ENCODE measurements at places on chromosomes 2 and 18.

GRCh38 chr2:175854129-175854528 lies 147.9 kb downstream of the LNPK start:
- no peak for DNase-seq

DNA sequence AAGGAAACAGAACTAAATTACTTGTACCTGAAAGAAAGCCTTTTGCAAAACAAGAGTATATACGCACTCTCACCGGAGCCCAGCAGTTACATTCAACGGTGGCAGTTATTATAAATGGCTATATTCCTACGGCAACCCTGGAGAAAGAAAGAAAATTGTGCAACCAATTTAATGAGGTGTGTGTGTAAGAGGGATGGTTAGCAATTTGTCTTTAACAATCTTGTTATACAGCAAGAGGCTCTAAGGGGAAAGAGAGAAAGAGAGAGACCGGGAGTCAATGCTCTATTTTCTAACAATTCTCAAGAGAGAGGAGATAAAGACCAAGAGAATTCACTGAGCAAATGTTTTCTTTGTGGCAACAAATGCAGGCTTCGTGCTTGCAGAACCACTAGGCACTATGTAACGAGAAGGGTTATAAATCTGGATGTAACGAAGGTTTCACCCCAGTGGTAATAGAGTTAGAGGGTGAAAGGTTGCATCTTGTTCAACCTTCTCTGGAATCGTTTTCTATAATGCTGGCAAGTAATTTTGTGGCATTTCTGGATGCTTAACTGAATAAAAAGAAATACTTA lies 359.1 kb upstream of the SPRED2 start:
- DNase-seq = no peak

DNA sequence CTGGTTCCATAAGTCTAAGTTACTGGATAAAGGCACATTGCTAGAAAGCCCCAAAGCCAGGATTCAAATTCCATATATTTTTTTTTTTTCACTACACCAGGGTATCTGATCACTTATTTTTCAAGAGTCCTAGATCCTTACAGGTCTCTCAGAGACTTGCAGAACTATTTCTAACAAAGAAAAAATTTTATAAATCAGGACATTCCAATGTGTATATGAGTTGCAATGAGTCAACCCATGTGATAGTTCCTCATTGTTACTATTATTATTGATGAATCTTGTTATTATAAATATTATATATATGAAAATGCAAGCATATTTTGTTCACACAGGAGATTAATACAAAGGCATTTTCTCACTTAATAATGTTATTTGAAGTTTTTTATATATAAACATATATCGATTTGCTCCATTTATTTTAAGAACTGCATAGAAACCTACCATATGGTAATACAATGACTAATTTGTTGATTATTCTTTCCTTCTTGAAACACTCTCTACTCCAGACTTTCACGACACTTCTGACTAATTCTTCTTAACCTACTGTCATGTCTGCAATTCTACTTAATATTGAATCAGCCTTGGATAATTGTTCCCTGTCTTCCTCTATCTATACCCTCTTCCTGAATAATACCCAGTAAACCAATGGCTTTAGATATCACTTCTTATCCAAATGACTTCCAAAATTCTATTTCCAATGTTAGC lies 968.4 kb upstream of the NRXN1 start:
- DNase-seq = no peak

DNA sequence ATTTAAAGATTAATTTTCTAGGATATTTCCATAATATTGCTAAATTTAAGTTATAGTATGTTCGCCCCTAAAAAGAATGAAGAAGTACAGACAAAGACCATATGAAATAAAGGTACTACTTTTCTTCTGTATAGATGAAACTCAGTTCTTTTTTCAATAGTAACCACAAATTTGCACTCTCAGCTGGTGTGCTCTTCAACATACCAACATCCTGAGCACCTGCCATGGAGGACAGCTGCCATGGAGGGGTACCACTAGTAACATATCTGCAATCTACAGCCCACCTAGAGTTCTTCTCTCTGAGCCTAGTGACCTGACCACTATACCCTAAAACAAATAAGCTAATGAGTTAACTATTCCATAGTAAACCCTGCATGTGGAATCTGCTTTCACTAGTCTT lies 36.8 kb upstream of the ERCC3 start:
- DNase-seq = no peak

DNA sequence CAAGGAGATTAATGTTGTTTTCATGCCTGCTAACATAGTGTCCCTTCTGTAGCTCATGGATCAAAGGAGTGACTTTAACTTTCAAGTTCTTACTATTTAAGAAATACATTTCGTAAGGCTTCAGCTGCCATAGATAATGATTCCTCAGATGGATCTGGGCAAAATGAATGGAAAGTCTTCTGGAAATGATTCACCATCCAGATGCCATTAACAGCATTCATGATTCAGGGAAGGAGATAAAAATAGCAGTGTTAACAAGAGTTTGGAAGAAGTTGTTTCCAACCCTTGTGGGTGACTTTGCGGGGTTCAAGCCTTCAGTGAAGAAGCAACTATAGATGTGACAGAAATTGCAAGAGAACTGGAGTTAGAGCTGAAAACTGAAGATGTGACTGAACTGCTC lies 17.0 kb downstream of the VRK2 start:
- no peak for DNase-seq

DNA sequence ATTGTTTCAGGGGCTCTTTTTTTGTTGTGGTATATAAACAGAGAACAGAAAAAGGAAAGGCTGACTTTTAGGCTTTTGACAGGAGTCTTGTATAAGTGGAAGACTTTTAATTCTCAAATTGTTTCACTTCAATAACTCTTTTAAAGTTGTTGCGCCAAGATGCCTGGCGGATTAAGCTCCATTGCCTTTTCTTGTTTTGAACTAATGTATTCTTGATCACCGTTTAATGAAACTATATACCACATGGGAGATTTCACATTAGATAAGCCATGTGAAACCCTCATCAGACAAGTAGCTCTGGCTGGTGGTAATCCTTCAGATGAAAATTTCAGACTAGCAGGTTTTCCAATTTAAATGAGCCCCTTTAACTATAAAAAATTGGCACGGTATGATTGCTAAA lies 257.4 kb downstream of the CCDC178 start:
- no peak for DNase-seq

DNA sequence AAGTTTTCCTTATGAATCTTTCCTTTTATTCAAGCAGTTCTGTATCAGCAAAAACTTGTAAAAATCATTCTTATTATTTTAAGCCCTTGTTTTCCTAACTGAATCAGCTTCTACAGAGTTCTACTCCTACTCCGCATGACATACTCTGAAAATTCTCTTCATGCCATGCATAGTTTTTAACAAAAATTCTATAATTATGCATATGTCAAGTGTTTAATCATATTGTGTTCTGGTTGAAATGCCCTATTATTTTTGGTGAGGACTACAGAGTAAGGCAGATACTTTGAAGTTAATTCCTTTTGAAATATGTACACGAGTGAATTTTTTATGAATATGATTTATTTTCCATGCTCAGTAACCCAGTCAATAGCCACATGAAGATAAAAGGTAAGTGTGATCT lies 28.8 kb downstream of the ANKRD30B start:
- DNase-seq = no peak

DNA sequence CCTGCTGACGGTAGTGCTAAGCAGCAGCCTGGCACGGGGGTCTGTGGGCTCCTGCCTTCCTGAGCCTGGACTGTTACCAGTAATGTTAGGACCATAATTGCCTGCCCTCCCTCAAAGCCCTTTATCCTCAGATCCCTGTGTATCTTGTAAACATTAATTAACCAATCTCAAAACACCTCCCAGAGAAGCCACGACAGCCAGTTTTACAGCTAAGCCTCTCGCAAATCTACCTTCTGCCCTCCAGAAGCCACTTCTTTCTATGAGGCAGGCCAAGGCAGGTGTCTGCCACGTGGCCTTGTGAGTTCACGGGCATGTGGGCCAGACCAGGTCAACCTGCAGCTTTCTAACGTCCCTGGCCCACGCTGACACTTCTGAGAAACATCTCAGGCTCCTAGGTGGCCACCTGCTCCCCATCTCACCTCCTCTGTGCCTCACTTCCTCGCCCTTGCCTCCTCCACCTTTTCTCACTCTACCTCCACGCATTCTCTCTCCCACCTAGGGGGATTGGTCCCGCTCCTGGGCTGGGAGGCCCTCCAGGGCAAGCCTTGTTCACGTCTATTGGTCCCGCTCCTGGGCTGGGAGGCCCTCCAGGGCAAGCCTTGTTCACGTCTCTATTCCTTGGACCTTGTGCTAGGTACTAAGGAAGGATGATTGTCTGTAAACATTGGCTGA lies 64.3 kb downstream of the EDAR start:
- DNase-seq = no peak
